ENCODE measurements at places on chromosomes 5 and 9.

DNA sequence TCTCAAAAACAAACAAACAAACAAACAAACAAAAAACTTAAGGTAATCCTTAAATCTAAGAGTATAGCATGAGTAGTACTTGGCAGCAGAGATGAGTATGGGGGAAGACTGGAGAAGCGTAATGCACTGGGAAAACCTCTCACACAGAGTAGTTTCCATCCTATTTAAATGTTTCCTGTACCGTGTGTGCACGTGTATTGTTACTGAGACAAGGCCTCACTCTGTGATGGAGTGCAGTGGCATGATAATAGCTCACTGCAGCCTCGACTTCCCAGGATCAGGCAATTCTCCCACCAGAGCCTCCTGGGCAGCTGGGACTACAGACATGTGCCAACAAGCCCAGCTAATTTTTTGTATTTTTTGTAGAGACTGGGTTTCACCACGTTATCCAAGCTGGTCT, 2.9 kb downstream of the UIMC1 start:
- no peak for DNase-seq

- no peak for DNase-seq
Measured at GRCh38 chr5:151476016-151476415, 28.6 kb downstream of the SLC36A1 start.

- DNase-seq, result no peak
Measured at GRCh38 chr5:63211448-63212132, 633.0 kb downstream of the LRRC70 start.

GRCh38 chr5:127492854-127493738, 24.3 kb upstream of the PRRC1 start:
- DNase-seq, result peak; percentile 71

- peak; percentile 68 for DNase-seq
Measured at GRCh38 chr5:127757576-127757975, 54.4 kb downstream of the CCDC192 start.

GRCh38 chr9:79233542-79233941, 338.2 kb upstream of the TLE4 start:
- DNase-seq, result peak; percentile 80

GRCh38 chr5:172944741-172945140, 14.5 kb upstream of the RPL26L1 start:
- no peak for DNase-seq

GRCh38 chr5:100697970-100698369, 162.8 kb downstream of the FAM174A start:
- peak; percentile 10 for DNase-seq

GRCh38 chr5:81533629-81534405, 139.9 kb upstream of the ACOT12 start:
- DNase-seq, result no peak

DNA sequence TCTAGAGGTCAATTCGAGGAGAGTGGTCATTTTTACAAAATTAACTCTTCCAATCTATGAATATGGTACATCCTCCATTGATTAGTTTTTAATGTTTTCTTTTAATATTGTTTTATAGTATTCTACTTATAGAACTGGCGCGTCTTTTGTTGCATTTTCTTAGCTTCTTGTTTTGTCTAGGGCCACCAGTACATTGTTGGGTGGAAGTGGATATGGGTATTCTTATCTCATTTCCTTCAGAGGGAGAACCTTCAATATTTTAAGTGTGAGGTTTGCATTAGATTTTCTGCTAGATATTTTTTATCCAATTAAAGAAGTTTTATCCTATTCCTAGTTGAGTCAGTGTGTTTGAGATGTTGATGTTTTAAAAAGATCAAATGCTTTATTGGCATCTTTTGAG, 69.8 kb downstream of the RPS23 start:
- DNase-seq, result no peak

GRCh38 chr9:120688758-120689157, 25.5 kb downstream of the MEGF9 start:
- no peak for DNase-seq

GRCh38 chr5:8585230-8586018, 716.5 kb downstream of the MTRR start:
- peak; percentile 70 for DNase-seq

DNA sequence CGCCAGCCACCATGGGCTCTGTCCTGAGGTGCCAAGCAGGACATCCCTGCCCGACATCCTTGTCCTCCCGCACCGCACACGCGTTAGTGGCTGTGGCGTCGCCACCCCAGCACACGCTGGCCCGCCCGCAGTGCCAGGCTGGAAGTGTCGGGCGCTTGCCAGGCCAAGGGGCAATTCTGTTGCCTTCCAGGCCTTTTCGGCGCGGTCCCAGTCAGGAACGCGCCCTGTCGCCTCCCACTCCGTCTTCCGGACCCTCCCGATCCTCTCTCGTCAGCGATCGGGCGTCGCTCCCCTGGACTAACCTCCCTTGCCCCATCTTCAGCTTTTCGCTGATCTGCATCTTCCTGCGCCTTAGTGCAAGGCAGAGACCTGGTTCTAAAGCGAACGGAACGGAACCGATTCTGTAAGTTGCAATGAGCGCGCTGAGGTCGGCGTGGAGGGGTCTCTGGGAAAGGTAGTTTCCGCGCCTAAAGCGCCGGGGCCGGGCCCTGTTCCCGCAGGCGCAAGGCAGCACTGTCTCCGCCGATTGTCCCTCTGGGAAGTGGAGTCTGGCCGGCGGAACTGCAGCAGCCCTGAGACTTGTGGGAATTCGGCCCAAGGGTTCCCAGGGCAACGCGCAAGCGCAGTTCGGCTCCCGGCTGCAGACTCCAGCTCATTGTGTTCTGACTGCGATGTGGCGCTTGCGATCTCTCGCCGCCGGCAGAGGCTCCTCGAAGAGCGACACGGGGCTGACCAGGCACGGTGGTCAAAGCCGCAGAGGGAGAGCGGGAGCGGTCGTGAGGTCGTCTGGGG, at the start of gene ZNF454:
Gene ZNF454, plus strand, starts transcription at position 630 of the 792 bp plus-strand sequence. CDS start 1,594 bp downstream, outside the sequence.
- no peak for DNase-seq

DNA sequence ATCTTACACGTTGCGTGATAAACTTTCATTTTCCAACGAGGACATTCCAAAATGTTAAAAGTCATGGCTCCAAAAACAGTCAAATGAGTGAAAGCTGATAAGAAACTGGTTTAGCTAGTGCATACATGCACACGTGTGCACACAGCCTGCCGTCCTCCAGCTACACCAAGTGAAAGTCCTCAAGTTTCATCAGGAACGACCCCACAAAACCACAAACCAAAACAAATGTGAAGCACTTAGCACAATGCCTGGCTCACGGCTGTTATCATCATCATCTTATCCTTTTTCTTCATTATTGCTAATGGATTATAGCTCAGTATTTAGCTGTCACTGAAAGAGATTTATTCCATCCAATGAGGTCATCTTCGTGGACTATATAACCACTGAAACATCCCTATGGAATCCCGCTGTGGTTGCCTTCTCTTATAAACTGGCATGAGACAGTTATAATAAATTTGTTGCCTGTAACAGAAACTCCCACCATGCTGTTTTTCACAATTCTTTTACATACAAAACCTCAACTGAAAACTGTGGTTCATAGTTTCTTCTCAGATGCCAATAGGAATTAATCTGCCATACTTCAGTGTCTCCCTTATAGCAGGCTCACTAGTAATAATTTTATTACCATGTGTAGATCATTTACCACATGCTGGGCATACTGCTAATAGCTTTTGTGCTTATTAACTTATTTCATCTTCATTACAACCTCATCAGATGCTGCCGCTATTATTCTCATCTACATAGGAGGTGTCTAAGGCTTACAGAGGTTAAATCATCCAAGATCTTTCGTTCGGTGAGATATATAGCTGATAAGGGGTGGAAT, 56.1 kb downstream of the SAXO1 start:
- no peak for DNase-seq

DNA sequence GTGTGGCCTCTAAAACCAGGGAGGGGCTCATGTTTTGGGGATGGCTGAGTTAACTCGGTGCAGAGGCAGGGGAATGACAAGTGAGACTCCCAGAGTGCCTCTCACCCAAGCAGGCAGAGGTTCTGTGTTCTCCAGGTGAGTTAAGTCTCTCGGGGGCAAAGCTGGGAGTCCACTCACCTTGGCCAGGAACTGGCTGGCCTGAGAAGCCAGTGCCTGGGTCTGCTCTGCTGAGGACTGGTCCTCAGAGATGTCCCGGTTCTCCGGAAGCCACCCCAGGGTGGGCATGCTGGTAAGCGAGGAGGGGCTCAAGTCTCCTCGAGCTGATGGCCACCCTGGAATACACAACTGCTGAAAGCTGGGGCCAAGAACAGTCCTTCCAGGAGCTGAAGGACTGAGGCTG, 20.4 kb downstream of the AKNA start:
- no peak for DNase-seq

DNA sequence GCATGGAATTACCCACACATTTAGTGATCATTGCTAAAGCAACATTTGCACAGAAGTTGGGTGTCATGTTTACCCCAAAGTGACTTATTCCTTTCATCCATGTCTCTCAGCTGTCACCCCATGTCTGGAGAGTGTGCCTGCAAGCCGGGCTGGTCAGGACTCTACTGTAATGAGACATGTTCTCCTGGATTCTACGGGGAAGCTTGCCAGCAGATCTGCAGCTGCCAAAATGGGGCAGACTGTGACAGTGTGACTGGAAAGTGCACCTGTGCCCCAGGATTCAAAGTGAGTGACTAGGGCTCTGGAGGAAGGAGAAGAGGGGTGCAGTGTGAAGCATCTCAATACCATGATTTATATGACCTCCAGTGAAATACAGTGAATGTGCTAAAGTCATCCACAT, 99.9 kb upstream of the PRRC1 start:
- DNase-seq, result no peak

DNA sequence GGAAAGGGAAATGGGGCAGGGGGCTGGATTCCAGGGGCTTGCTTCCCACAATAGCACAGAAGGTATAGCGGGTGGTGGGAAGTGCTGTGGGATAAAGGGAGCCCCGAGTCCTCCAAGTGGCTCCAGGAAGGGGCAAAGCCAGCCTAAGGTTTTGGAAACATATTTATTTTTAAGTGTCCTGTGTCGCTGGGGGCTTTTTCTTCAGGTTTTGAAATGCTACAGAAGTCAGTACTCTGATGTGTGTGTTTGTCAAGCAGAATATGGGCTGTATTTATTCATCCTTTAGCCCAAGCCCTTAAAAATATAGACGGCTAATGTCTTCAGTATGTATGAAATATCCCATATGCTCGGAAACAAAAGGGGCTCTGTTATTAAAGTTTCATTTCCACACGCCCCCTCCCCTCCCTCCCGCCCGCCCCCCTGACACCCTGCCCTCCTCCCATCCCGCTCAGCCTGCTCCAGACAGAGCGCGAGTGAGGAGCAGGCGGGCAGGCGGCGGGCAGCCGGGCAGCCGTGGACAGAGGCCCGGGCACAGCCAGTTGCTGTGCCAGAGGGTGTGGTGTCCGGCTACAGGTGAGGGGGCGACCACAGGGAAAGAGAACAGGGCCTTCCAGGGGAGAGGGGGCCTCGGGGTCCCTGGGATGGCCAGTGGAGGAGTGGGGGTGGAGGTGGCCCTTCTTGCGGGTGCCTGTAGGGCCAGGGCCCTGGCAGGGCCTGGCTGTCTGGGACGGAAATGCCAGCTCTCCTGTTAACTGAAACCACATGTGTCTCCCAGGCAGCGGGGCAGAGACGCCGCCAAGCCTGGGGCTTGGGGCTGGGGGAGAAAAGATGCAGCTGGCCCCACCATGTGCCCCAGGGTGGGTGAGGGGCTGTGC, 39.6 kb upstream of the SYNPO start:
- no peak for DNase-seq

GRCh38 chr5:112025757-112026156, 268.8 kb upstream of the NREP start:
- no peak for DNase-seq

- no peak for DNase-seq
Measured at GRCh38 chr9:123402981-123403509, 47.0 kb downstream of the CRB2 start.

DNA sequence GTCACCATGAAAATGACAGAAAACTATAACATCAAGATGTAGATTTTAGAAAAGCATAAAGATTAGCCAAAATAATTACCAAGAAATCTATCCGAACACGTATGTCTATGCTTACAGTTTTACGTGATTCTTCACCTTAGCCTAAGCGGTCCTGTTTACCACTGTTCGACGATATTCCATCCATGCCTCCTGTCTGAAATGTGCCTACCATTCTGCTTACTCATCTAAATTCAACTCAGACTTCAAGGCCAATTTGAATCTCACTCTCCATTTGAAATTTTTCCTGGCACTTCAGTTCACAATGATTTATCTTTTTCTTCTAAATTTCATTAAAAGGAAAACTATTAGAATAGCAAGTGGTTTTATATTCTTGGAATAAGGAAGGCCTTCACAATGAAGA, 15.4 kb downstream of the ZDHHC21 start:
- no peak for DNase-seq

- no peak for DNase-seq
Measured at GRCh38 chr5:2699231-2699630, 52.2 kb downstream of the IRX2 start.

GRCh38 chr9:70811638-70812037, 309.8 kb downstream of the TRPM3 start:
- DNase-seq, result no peak

GRCh38 chr5:109034306-109034705, 286.6 kb downstream of the FER start:
- DNase-seq, result no peak

- DNase-seq, result no peak
Measured at GRCh38 chr9:125982798-125983406, 235.7 kb downstream of the PBX3 start.

DNA sequence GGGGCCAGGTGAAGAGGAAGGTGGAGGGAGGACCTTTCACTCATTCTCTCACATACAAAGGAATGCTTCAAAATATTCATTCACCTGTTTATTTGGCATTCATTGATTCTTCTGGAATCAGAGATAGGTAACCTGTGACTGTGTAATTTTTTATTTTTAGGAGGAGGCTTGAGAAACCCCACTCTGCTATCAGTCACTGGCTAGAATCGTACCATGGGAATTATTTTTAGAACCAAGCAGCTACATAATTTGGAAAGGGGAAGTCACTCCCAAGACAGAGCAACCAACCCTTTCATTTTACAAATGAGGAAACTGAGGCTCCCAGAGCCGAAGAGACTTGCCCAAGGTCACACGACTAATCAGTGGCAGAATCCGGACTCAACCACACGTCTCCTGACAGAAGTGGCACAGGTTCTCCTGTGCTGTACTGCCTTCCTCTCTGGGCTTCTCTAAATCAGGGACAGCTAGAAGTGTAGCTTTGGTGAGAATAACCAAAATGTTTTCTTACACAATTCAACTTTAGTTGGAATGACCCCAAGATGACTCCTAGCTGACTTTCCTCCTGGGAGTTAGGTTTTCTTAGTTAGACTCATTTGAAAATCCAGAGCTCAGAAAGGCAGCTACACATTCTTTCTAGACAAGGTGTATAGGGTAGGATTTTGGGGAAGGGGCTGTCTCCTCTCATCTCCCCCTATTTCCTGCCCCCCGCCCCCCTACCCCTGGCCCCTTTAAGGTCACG, 264.3 kb upstream of the PANK3 start:
- no peak for DNase-seq

- no peak for DNase-seq
Measured at GRCh38 chr9:105039175-105039799, 111.3 kb upstream of the ABCA1 start.

DNA sequence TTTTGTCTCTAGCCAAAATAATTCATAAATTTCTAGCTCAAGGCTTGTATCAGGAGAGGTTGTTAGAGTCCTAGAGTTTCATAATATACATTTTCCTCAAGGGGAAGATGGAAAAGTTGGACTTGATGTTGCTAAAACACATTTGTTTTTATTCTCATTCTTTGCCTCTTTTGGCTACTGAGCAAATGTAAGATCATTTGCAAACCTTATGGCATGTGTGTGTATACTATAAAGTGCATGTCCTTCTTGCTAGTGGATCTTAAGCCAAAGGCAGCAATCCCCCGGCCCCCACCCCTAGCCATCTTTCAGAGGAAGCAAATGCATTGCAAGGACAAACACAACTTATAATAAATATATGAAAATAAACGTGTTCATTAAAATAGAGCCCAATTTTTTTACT, 43.0 kb downstream of the ADAMTSL1 start:
- DNase-seq, result no peak
